Eye (tissue), 1 donor: ENCODE measurements at places on chromosomes 13 and 19.

DNA sequence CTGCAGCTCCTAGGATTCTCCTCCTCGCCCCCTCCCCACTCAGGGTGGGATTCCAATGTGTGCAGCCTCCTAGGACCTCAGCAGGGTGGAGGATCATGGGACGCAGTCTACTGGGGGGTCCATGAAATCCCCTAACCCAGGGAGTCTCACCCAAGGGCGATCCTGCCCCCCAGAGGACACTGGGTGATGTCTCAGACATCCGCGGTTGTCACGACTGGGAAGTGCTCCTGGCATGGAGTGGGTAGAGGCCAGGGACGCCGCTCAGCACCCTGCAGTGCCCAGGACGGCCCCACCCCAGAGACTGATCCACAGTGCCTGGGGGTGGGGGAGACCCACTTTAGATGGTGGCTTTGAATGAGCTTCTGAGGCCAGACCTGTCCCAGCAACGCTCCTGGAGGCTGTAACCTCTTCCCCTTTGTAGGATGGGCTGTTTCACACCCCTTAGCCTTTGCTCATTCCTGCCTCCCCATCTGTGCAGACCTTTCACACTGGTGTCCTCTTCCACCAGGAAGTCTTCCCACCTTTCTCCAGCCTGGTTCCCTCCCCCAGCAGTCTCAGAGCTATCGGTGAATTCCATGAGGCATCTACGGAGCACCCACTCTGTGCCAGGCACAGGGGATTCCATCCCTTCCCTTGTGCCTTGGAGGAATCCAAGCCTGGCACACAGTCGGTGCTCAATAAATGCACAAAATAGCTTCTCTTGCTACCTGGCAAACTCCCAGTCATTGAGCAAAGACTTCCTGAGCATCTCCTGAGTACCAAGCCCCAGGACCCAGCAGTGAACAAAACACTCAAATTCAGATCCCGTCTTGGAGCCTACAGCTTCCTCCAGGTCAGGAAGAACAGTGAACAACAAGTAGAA, 10.5 kb downstream of the SMIM24 start:
- no peak for DNase-seq

DNA sequence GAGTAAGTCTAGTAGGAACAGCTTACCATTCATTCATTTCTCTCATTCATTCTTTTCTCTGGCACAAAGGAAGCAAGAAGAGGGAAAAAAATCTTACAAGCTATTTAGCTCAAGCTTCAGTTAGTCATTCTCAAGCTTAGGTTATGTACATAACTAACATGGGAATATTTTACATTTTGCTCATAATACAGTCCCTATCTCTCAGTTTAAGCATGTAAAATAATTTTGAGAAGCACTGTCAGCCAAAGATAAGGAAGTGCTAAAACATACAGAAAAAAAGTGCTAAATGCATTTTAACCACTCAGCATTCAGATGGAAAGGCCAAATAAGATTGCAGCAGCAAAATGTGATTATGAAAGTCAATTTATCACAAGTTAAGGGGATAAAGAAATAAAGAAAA, 7.9 kb downstream of the RBM26 start:
- no peak for DNase-seq

- DNase-seq, result no peak
Observed at GRCh38 chr13:98458431-98458830, 118.5 kb downstream of the STK24 start.

DNA sequence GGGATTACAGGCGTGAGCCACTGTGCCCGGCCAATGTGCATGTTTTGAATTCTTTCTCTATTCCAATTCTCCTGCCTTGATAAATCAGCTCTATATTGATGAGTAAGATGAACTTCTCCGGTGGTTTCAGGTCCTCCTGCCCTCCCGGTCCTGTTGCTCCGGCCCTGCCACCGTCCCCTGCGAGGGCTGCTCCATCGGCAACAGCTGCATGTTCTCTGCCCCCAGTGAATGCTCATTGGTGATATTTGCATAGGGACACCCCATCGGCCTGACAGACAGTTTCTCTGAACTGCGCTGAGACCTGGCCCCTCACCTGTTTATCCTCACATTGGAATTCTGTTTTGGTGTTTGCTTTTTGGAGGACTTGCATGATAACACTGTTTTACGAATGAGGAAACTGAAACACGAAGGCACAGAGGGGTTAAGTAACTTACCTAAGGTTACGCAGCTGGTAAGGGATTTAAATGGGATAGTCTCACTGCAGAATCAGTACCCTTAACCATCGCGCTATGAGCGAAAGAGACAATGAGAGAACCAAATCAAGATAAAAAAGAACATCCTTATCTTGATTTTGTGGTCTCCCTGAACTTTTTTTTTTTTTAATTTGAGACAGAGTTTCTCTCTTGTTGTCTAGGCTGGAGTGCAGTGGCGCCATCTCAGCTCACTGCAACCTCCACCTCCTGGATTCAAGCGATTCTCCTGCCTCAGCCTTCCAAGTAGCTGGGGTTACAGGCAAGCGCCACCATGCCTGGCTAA, 32.2 kb downstream of the ZNF557 start:
- DNase-seq, result no peak

DNA sequence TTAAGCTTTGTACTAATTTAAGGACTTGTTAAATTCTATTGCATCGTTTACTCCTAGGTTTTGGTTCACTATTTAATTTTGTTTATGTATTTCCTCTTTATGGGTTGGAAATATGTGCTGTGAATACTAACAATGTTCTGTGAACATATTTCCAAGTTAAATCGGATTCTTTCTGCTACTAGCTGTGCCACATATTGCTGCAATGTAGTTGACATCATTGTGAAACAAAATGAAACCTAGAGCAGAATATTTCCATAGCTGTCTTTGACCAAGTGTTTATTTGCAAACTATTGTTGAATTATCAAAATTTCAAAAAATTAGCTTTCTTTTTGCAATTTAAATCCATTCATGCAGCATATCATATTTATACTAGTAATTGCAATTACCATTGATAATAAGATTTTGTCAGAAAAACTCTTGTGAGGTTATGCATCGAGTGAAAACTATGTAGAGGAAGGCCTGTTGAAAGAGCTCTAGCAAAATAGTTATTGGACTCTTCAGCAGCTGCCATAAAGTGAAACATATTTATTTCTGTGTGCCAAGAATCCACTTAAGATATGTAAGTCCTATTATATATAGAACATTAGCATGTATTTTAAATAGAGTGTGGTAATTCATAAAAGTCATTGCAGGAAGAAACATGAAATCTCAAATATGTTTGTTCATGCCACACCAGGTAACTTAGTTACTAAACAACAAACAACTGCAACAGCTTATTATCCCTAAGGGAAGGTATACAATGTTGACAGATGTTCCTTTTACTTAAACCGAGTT, 575.1 kb downstream of the SLITRK6 start:
- DNase-seq, result peak; percentile 21

- DNase-seq, result no peak
Observed at GRCh38 chr13:106101201-106101600, 434.3 kb downstream of the EFNB2 start.

DNA sequence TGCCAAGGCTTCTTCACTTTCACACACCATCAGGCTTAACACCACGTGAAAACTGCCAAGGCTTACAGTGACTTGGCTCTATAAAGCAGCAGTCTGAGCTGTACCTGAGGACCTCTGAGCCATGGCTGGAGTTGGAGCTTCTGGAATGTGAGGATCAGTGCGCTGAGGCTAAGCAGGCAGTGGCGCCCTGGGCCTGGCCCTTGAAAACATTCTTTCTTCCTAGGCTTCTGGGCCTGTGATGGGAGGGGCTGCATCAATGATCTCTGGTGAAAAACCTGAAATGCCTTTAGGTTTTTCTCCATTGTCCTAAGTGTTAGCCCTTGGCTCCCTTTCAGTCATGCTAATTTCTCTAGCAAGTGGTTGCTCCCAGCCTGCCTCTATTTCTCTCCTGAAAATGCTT, 192.5 kb upstream of the PCDH20 start:
- DNase-seq, result no peak
